ENCODE measurements at places on chromosomes 2 and 18. TPM values are rescaled to one million over a fixed set of nuclear protein-coding genes. Genes with fewer than 3 reads are reported as not detected.

IL1RL2 gene
- polyA plus RNA-seq: 0.34 TPM

SETBP1 gene
- polyA plus RNA-seq: 6.7 TPM

BOK gene
- 8.8 TPM for polyA plus RNA-seq

DNA sequence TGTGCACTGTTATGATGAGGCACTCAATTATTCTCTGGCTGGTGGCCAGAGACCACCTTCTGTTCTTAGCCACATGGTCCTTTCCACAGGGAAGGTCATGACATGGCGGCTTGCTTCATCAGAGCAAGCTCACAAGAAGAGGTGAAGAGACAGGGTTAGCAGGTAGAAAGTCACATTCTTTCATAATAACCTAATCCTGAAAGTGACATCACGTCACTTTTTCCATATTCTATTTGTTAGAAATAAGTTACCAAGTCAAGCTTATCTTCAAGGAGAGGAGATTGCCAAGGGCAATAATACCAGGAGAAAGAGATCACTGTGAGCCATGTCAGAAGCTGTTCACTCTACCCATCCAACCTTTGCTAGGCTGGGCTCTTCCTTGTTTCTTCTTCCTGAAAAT, 139.4 kb downstream of the OSR1 start:
- DNase-seq: peak; percentile 26

DNA sequence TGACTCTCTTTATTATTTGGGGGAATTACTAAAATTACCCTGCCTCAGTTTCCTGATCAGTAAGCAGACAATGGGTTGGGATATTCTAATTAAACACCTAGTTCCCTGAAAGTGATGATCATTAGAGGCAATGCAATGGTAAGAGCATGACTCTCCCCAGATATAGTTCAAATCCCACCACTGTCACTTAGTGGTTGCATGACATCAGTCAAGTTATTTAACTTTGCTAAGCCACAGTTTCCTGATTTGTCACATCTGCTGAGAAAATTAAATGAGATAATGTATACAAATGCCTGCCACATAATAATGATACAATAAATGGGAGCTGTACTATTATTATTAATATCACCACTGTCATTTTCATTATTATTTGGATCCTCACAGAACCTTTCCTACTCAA, 29.9 kb downstream of the ZEB2 start:
- no peak for DNase-seq
